A673 (cell line): ENCODE measurements at places on chromosomes 12 and 14. TPM values are rescaled to one million over a fixed set of nuclear protein-coding genes. Genes with fewer than 3 reads are reported as not detected.
A peak's percentile ranks its signal among the peaks of the same experiment; 100 is the strongest.

The GAS2L3 gene
- 44.8 and 46.3 TPM in 2 replicates for total RNA-seq

The ABCD4 gene
- 46.7 and 55.7 TPM in 2 replicates for total RNA-seq

The TESPA1 gene
- not detected in 2 replicates for total RNA-seq

The PLEKHH1 gene
- 8.9 and 13.7 TPM in 2 replicates for total RNA-seq

The RD3L gene
- total RNA-seq, result not detected in 2 replicates

The SENP1 gene
- total RNA-seq, result 39.4 and 41.6 TPM in 2 replicates

DNA sequence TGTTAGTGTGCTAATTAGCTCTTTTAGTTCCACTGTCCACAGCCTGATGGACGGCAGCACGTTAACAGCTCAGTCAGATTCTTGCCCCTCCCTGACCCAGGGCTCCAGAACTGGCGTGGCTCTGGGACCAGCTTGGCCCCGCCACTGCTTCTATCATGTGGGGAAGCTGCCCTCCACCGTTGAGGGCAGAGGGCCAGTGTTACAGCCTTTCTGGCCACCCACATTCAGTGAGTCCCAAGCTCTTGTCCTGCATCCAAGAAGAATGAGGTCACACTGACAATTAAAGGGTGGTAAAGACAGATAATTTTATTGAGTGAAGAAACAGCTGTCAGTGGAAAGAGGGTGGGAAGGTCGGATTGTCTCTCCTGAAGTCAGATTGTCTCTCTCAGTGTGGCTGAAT, 36.9 kb downstream of the BCL2L14 start:
- DNase-seq, result no peak

GRCh38 chr14:38174711-38175110, 33.0 kb upstream of the SSTR1 start:
- DNase-seq, result no peak

GRCh38 chr14:101601606-101602465, 40.5 kb downstream of the DIO3 start:
- no peak for DNase-seq

- no peak for DNase-seq
These were observed 40.0 kb downstream of the FGD6 start for GRCh38 chr12:95177201-95177768.

GRCh38 chr14:61337893-61338292, 16.5 kb downstream of the PRKCH start:
- DNase-seq, result no peak

GRCh38 chr14:106129274-106129673, 602.9 kb downstream of the TMEM121 start:
- peak; percentile 7 for DNase-seq

DNA sequence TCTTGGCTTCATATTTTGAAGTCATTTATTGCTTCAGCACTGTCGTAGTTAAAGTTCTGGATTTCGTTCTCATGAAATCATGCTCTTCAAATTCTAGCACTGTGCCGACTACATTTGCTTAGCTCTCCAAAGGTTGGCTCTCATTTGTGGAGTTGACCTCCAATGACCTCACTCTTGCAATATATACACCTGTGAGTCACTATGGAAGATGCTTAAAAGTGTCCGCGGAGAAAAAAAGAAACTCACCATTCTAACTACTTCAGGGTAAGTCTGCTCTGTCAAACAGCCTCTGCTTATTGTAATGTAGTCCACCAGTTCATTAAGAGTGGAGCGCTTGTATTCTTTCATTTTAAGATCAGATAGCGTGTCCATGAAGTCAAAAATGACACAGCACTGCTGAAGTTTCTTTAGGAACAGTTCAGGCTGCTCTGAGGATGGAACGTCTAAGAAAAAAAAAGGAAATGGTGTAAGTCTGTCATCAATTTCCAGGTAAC, 89.7 kb downstream of the PPP2R5E start:
- DNase-seq, result no peak

- DNase-seq, result no peak
These were observed 42.2 kb upstream of the LDHB start for GRCh38 chr12:21699851-21700250.

- DNase-seq, result no peak
These were observed 1.0 kb downstream of the RTL1 start for GRCh38 chr14:100902295-100903133.

- no peak for DNase-seq
These were observed 76.4 kb upstream of the FICD start for GRCh38 chr12:108438667-108439066.

DNA sequence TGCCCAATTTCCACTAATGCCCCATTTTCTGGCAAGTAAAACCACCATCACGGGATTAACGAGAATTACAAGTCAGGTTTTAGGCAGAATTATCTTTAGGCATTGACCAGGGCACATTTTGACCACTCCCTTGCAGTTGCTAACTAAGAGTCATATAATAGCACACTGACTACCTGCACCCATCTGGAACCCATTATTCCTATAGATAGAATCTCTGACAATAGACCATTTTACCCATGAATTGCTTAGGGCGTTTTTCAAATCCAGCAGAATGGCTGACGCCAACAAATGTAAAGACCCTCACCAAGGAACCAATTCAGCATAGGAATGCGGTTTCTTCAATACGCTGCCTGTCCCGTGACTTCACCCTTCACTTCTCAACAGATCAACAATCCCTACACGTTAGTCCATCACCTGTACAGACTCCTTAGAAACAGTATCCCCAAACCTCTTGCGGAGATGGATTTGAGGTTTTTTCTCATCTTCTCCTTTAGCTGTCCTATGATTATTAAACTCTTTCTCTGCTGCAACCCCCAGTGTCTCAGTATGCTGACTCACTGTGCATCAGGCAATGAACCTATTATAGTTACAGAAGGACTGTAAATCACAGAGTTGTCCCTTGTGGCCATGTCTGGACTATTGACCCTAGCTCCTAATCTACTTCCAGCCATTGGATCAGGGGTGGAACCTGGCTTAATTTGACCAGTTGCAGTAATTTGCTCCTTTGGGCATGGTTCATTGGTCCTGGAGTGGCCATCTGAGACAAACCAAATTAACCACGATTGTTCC, 177.3 kb upstream of the PLXNC1 start:
- no peak for DNase-seq

GRCh38 chr12:3480764-3481163, 10.2 kb upstream of the PRMT8 start:
- no peak for DNase-seq

DNA sequence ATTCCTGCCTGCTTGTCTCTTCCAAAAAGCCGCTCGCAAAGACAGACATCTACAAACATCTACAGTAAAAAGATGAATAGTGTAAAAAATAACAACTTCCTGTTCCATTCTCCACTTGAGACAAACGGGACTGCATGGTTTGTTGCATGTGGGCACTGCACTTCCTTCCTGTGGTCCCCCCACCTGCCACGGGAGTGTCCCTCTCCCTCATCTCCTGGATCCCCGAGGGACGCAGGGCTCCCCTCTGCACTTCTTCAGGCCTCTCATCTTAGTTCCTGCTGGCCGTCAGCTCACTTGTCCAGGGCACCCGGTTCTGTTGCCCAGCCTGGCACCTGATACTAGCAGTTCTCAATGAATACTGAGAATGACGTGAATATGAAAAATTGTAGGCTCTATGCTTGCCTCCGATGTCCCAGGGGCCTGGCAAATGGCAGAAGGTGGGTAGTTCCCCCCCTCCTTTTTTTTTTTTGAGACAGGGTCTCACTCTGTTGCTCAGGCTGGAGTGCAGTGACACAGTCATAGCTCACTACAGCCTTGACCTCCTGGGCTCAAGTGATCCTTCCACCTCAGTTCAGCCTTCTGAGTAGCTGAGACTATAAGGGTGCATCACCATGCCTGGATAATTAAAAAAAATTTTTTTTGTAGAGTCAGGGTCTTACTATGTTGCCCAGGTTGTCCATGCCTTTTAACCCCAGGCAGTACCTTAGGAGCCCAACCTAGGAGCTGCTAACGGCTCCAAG, 3.5 kb upstream of the KLC1 start:
- no peak for DNase-seq

DNA sequence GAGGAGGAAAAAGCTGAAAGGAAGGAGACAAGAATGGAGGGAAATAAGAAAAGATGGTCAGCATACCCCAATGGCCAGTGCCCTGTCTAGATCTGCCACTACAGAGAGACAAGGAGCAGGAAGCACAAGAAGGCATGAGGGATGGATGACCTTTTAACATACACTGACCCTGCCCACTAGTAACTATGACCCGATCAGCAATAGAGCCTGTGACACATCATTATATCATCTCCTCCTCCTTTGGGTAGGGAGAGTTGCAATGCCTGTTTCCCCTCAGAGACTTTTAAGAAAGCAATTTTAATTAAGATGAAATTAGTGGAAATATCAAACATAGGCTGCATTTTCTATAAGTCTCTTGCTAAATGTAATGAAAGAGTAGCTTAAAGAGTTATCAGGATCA, 4.7 kb upstream of the SLC2A13 start:
- DNase-seq, result no peak

DNA sequence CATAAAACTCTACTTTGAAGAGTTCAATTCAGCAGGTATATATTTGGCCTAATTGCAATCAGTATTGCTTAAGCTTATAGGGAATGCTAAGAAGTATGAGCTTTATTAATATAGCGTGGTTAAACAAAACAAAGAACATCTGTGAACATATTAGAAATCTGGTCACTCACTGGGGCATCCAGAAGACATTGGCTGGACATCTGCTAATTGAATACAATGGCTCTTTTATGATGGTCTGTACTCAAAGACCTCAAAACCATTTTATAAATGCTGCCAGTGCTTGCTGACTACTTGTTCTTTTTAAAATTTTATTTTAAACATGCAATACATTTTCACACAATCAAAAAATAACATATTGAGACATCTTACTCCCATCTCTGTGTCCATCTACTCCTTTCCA, 173.0 kb downstream of the STXBP6 start:
- no peak for DNase-seq

GRCh38 chr12:532908-533565, 73.3 kb downstream of the B4GALNT3 start:
- no peak for DNase-seq

GRCh38 chr12:116879509-116880212, 1.6 kb downstream of the HRK start:
- no peak for DNase-seq

GRCh38 chr12:57006809-57007475, 596 bp upstream of the ZBTB39 start:
- DNase-seq, result no peak

- DNase-seq, result peak; percentile 47
These were observed 5.4 kb downstream of the RPS6KL1 start for GRCh38 chr14:74917646-74918081.

DNA sequence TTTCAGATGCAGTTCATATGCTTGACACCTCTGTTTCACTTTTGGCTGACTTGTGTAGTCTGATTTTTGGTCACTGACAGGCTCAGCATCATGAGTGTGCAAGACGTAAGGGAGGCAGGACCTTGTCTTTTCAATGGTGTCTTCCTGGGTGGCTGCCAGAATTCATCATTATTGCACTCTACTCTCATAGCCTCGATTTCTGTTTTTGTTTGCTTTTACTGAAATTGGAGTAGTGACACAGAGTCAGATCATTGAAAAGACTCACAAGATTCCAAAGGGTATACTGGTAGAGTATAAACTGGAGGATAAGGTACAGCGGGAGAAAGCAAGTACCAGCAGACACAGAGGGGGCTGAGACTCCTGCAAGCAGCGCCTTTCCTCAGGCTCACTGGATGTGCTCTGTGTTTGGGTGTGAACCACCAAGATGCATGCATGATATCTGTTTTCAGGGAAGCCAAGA, 126.3 kb upstream of the FGD4 start:
- no peak for DNase-seq

GRCh38 chr14:68393259-68393658, 399.6 kb downstream of the ZFP36L1 start:
- DNase-seq, result no peak

GRCh38 chr14:71466251-71466650, 466.0 kb upstream of the RGS6 start:
- no peak for DNase-seq

GRCh38 chr14:36517242-36518030, 2.6 kb downstream of the NKX2-1 start:
- DNase-seq, result no peak
